Common myeloid progenitor, CD34-positive (primary cell): ENCODE measurements at places on chromosomes 7 and 10.

GRCh38 chr7:122135275-122135674 lies 8.8 kb downstream of the AASS start:
- DNase-seq, result no peak

GRCh38 chr7:50838675-50839377 lies 56.1 kb upstream of the GRB10 start:
- no peak for DNase-seq

- no peak for DNase-seq
These were observed 35.0 kb downstream of the EVX1 start for GRCh38 chr7:27277628-27278027.

- no peak for DNase-seq
These were observed 1007.6 kb downstream of the ANKRD7 start for GRCh38 chr7:119232091-119232490.

DNA sequence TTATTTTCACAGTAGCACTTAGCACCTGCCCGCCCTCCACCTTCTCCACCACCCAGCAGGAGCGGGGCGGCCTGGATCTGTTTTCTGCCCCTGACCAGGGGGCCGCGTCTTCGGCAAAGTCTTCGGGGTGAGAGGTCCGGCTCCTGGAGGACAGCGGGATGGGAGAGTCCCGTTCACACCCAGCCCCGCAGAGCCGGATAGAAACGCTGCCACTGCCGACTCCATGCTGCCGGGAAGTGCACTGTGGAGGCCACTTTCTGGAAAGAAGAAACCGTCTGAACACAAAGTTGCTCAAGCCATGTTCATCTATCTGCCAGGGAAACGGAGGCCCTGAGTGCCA lies 14.5 kb upstream of the ZNF273 start:
- DNase-seq, result no peak

DNA sequence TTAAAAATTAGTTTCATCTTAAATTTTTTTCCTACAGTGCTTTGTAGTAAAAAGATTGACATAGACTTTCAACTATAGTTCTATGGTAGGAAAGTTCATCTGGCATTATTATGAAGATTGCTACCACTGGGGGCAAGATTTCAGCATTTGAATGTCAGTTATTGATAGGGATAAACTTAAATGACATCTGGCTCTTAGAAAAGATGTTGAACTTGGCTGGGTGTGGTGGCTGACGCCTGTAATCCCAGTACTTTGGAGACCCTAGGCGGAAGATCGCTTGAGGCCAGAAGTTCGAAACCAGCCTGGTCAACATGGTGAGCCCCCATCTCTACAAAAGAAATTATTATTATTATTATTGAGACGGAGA lies 1.4 kb upstream of the TRA2A start:
- no peak for DNase-seq

GRCh38 chr7:138882249-138882648 lies 84.3 kb upstream of the ATP6V0A4 start:
- no peak for DNase-seq

DNA sequence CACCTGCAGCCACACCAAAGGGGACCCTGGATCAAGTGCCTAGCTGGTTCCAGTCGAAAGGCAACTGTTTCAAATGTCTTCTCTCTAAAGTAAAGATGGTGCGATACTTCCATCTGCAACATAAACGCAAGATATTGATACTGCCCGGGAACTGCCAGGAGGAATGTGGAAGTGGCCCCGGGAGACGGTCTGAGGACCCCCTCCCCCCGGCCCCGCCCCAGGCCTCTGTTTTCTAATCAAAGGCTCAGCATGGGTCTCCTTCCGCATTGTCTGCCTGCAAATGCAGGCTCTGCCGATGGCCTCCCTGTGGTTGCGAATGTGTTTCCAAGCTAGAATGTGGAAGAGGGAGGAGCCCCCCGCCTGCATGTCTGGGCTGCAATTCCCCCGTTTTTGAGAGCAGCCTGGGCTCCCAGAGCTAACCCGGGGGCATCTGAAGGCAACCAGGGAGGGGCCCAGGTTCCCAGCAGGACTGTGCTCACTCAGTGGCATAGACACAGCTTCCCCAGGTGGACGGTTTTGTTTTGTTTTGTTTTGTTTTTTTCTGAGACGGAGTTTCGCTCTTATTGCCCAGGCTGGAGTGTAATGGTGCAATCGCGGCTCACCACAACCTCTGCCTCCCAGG lies 223.9 kb upstream of the PPP2R2D start:
- no peak for DNase-seq

DNA sequence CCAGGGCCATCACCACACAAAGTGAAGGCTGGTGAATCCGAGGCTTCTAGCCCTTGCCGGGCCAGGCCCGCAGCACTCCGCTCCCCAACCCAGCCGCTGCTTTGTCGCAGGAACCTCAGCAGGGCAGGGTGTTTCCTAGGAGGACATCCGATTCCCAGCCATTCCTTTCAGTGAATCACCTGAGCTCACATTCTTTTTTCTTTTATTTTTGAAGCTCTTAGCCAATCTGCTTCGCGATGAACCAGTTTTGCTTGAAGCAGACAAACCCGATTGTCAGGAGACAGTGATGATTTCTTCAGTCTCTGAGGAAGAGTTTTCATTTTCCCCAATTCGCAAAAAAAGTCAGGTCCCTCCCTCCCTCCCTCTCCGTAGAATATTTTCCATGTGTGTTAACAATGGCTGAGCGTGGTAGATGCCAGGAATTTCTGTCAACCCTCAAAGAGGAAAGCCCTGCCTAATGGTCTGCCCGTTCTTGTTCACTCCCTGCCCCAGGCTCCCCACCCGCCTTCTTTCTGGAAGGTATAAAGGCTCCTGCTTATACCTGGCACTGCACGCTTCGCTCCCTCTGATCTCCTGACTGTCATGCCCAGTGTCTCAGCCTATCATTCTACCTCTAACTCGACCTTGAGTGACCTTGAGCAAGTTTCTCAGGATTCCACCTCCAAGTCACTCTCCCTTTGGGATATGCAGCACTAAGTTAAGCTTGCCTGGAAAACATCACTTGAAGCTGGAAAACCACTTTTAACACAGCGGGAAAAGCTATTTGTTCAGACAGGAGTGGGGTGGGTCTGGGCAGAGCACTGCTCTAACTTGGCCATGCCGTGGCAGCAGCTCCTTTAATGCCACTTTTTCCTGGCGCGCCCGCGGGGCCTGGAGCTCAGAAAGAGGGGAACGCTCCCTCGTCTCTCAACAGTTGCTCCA lies 35.1 kb downstream of the EGFR start:
- DNase-seq, result no peak

DNA sequence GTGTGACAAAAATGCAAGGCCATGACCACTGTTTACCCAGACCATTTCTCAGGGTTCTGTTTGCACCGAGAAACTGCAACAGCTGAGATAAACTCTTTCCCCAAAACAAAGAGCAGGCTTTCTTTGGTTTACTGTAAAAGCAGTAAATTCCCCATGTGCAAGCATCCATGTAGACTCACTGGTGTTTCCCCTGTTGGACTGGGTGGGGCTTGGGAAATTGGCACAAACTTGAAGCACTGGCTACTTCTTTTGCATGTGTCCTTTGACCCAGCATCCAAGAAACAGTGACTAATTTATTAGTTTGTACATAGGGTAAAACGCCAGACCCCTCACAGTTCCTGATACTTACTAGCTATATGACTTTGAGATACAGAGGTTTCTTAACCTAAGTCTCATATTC lies 12.3 kb downstream of the IQUB start:
- no peak for DNase-seq

DNA sequence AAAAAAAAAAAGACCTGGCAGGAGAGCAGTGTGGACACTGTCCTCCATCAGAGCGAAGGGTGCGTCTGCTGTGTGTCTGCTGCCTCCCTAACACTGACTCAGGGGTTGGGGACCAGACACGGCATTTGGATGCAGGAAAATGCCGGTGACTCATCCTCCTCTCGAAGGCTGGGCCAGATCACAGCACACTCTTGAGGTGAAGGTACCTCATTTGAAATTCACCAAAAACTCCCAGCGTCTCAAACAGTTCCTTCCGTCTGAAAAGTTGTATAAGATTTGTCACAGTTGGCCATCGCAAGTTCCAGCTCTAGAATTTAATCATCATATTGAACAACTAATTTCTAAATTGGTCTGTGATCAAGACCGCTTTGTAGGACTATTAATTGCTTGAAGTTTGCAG lies 118.1 kb upstream of the LYZL2 start:
- peak; percentile 60 for DNase-seq

DNA sequence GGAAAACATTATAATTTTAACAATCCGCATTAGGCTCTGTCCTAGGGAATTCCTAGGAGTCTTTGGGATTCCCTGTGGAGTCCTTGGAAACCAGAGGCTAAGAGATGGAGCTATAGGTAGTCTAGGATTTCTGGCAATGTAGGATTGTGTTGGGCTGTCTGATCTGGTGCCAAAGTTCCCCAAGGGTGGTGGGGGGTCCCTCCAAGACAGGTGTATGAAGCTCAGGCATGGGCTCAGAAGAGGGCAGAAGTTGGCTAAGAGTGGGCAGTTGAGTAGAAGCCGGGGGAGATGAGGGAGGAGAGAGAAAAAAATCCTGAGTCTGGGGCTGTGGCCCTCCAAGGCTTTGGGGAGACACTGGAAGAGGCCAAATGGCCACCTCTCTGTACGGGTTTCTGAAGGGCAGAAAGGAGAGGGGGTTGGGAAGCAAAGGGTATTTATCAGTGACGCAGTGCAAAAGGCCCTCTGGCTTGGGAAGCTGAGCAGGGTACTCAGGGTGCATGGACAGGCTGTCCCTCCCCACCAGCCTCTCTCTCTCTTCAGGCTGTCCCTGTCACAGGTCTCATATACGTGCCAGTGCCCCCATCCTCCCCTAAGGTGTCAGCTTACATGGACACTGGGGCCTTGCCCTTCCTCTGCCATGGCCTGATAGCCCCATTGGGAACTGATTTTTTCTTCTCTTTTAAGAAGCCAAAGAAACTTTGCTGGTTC lies 929 bp downstream of the HOXA6 start:
- no peak for DNase-seq

GRCh38 chr10:125514206-125515162 lies 168.5 kb downstream of the TEX36 start:
- peak; percentile 4 for DNase-seq

DNA sequence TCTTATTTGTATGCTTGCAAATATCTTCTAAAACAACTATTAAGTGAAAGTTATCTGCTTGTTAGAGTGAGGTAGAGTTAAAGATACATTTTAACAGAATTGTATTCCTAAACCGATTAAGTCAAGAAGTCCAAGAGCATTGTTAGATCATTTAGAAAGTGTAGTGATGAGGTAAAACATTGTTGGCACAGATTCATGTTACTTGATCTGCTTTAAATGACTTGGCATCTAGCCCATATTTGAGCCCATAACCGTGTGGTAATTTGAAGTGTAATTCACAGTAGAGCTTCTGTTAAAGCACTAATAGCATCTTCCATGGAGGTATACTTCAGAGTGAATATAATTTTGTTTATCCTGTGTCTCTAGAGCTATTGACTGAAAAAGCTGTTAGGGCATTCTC lies 62.1 kb downstream of the PTEN start:
- DNase-seq, result no peak

DNA sequence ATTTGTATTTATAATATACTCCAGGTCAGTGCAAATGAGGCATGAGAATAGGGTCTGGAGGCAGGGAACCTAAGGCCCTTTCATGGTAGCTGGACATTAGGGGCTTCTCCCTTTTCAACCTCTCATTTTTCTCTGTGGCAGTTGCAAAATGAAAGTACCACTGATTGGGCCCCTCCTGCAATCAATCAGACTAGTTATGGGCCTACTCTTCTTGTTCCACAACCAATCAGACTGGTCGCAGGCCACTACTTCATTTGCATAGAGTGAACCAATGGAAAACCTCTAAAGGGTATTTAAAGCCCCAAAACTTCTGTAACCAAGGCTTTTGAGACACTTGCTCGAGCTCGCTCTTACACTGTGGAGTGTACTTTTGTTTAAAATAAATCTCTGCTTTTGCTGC lies 10.0 kb upstream of the PRPS1L1 start:
- DNase-seq, result no peak

DNA sequence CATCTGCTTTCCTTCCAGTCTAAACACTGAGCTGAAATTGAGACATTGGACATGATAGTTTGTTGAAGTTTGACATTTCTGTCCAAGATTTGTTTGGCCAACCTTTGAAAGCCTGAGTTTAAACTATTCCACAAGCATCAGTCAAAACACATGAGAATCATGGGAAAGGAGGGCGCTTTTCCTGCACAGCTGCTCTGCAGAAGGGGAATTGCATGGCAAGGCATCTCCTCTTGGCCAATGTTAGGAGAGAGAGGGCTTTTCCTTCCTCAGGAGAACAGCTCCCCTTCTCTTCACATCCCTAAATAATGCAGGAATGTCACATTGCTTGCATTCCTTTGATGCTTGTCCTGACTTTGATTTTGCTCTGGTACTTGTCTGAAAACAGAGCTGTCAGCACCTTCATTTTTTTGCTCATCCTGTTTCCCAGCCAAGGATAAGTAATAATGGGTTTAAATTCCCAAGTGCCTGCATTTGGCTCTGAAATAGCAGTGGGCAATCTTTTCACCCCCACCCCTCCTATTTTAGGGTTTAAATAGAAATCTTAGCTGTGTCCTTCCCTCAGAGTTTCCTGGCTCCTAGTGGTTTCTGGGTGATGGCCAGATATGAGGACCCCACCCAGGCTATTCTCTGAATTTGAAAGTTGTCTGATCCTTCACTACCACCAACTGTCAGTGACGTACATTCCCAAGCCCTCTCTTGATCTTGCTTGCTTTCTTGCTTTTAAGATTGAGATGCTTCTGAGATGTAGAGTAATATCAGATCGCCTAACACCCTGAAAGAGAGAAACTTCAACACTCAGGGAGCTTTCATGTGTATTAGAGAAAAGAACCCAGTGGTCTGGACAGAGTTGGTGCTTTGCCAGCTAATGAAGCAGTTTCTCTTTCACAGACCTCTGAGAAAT lies 75.2 kb upstream of the NPVF start:
- DNase-seq, result no peak

- DNase-seq, result no peak
These were observed 42.6 kb upstream of the ANAPC16 start for GRCh38 chr10:72173262-72173618.

DNA sequence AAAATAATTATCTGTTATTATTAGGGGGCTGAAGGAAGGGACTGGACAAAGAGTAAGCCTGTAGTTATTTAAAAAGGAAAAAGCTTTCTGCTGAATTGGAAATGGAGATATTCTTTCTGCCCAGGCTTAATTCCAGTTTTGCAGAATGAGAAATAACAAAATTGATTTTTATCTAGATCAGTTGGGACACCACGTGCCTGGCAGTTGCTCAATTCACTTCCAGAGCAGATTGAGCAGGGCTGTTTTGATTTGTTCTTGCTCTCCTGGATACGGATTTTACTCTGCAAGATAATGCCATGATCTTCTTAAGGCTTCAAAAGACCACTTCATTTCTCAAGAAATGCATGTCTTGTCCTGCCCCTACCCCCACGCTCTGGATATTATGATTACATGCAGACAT lies 524.3 kb downstream of the TCERG1L start:
- DNase-seq, result no peak

- no peak for DNase-seq
These were observed 111.9 kb upstream of the RPA3 start for GRCh38 chr7:7830122-7830878.

GRCh38 chr7:131321656-131322055 lies 6.0 kb upstream of the MKLN1 start:
- no peak for DNase-seq
